RPMI7951 (cell line): ENCODE measurements at places on chromosomes 2 and 18.
A peak's percentile ranks its signal among the peaks of the same experiment; 100 is the strongest.

DNA sequence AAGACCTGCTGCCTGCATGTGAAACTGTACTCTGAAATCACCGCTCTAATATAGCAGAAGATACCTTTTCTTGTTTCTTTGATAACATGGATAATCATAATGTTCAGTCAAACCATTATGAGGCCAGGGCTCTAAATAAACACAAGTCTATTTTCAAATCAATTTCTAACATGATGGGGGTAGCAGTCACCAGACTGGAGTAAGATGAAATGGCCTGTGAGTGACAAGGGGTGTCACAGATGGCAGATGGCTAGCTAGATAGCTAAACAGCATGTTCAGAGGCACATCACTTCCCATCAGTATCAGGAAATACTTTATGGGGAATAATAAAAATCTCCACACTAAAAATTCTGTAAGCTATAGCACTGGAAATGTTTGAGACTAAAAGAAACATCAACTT lies 14.0 kb downstream of the MBD2 start:
- DNase-seq, result no peak

DNA sequence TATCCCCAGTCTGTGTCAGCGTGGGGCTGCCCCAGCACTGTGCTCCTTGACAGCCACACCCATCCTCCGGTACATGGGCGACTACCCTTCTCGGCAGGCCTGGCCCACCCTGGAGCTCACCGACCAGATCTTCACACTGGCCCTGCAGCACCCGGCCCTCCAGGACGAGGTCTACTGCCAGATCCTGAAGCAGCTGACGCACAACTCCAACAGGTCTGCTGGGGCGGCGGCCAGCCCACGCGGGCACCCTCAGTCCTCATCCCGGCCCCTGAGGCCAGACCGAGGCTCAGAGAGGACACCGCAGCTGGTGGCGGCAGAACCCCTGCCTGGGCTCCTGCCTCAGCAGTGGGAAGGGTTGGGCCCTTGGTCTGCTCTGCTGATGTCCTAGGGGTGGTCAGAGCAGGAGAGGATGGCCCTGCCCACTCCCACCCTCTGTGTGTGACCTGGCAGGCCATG lies 14.4 kb upstream of the GPR17 start:
- DNase-seq, result no peak

DNA sequence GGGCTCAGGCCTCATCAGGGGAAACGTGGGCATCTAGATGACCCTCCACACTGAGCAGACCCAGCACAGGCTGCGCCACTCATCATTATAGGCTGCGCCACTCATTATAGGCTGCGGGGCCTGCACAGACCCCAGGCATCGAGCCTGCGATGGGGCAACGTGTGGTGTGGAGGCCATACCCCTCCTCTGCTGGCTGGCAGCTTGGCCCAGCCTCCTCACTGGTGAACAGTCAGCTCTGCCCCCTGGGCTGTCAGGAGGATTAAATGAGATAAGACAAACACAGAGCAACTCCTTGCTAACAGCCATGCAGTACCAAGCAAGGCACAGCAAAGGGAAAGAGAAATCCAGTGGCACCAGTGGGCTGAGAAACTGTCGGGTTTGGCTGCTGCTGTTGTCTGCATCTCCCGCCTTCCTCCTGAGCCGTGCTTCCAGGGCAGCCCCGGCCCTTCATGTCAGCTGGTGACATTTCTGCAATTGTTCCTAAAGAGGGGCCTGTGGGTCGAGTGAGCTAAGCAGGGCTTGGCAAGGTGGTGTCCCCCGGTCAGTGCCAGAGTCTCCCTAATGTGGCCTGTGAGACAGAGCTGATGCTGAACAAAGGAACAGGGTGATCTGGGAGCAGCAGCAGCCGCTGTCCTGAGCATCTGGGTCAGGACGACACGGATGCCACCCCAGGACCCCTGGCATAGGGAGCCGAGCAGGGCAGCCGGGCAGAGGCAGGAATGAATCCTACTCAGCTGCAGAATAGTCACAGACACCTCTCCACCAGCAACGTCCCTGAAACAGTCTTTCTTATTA lies 48.7 kb downstream of the RRM2 start:
- DNase-seq, result no peak

- DNase-seq, result no peak
Measured at GRCh38 chr2:149018981-149019380, 19.5 kb upstream of the LYPD6B start.

DNA sequence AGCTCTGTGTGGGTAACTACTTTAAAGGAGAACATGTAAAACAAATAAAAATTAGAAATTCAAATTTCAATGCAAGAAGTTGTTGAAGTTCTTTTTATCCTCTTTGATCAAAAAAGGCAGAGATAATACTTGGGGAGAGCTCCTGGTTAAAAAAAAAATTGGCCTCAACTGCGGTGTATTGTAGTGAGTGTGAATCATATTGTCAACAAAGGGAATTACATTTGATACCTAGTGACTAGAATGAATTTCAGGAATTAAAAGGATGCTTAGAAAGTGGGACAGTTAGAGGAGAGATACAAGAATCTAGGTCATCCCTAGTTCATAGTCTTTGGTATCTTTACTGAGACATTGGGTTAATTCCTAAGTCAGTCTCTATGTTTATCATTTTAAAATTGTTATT lies 473.0 kb downstream of the CCDC85A start:
- no peak for DNase-seq

DNA sequence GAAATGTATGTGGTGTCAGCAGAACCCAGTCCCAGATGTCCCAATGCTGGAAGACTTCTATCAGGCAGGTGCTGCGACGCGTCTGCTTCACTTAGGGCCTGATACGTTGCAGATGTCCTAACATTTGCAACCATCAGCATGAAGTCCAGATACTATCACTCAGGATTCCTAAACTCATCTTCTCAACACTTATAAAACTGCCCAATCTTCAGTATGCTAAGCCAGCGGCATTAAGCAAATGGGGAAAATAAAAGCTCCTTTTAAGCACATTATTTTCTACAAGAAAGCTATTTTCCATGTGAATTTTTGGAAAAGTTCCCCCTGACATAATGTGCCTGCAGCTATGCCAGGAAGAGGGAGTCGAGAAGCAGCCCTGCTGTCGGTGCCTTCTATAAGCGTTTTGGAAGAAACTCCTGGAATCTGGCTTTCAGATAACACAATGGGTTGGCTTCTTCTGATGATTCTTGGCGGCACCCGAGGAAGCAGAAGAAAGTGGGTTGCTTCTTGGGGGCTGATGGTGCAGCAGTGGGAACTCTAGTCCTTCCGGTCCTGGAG lies 60.7 kb upstream of the ITGA6 start:
- no peak for DNase-seq

DNA sequence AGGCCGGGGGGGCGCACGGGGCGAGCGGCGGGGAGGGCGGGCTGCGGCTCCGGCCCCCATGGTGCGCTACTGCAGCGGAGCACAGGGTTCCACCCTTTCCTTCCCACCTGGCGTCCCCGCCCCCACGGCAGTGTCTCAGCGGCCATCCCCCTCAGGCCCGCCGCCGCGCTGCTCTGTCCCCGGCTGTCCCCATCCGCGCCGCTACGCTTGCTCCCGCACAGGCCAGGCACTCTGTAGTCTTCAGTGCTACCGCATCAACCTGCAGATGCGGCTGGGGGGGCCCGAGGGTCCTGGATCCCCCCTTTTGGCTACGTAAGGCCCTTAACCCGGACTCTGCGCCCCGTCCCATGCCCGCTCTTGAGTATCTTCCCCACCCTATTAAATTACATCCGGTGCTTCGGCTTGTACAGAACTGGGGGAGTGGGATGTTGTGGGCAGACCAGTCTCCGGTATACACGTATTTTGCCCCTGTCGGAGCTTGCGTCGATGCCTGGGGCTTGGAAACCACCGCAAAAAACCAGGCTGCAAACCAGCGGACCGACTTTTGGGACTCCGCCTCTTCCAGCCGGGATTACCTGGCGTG lies 598 bp upstream of the WBP1 start:
- DNase-seq, result no peak

GRCh38 chr2:69353360-69353759 lies 33.7 kb downstream of the GFPT1 start:
- no peak for DNase-seq

DNA sequence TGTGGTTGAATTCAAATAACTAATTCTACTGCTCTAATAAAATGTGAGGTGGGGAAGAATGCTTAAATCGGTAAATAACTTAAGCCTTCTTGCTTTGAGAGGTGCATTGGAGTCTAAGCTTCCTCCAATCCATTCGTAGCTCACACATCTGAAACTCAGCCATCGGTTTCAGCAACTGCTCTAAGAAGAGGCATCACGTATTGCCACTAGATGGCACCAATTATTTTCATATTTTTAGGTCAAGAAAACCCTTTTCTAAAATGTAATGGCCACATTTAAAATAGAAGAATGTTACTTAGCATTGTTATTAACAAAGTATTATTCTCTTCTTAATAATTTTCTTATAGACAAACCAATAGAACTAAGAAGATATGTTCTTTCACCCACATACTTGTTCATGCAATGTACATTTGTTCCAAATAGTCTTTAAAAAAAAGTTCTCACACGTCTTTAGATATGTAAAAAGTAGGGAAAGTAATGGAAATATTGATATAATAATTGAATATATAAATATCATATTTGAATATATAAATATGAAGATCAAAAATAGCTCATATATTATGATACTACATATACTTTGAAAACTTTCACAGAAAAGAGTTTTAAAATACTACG lies 229.8 kb downstream of the CCDC178 start:
- no peak for DNase-seq

DNA sequence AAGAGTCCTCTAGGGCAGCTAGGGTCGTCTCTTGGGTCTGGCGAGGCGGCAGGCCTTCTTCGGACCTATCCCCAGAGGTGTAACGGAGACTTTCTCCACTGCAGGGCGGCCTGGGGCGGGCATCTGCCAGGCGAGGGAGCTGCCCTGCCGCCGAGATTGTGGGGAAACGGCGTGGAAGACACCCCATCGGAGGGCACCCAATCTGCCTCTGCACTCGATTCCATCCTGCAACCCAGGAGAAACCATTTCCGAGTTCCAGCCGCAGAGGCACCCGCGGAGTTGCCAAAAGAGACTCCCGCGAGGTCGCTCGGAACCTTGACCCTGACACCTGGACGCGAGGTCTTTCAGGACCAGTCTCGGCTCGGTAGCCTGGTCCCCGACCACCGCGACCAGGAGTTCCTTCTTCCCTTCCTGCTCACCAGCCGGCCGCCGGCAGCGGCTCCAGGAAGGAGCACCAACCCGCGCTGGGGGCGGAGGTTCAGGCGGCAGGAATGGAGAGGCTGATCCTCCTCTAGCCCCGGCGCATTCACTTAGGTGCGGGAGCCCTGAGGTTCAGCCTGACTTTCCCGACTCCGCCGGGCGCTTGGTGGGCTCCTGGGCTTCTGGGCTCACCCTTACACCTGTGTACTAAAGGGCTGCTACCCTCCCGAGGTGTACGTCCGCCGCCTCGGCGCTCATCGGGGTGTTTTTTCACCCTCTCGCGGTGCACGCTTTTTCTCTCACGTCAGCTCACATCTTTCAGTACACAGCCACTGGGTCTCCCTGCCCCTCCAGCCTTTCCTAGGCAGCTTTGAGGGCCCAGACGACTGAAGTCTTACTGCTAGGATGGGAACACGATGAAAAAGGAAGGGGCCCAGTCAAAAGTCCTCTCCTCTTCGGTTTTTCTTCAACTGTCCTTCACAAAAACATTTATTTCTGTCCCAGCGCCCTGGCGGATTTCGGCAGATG lies 8.1 kb downstream of the SIX2 start:
- DNase-seq, result no peak

DNA sequence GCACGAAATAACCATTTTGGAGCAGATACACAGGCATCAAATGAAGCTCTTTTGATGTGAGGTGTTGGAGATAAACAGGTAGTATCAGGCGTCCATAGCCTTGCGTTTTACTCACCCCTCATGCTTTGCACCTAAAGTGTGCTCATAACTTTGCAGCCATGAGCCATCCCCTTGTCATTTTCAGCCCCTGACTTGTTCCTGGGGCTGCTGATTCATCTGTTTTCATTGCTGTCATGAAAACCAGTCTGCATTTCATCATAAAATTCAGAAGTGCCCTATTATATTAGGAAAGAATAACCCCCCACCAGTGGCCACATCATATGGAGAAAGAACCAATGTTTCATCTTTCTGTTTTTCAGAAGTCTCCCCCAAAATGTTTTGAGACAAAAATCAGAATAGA lies 329.7 kb upstream of the NRP2 start:
- DNase-seq, result no peak

GRCh38 chr2:18664421-18664820 lies 75.1 kb upstream of the NT5C1B start:
- DNase-seq, result no peak

DNA sequence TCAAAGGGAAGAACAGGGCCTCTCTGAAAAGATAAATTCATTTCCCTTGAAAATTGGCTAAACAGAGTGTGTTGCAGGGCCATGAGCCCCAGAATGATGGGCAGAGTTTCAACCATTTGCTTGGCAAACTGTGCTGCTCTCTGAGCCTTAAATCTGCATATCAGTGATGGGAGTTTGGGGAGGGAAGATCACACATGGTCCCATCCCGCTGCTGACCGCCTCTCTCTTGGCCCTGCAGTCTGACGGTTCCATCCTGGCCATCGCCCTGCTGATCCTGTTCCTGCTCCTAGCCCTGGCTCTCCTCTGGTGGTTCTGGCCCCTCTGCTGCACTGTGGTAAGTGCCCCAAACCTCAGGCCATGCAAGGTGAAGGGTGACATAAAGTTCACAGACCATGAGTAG lies 139.0 kb downstream of the ANTXR1 start:
- no peak for DNase-seq

GRCh38 chr2:17816396-17817245 lies at the start of gene MSGN1:
Gene MSGN1, plus strand, starts transcription at chr2:17816460. Its CDS starts 59 bp downstream, at chr2:17816519.
- DNase-seq, result no peak

DNA sequence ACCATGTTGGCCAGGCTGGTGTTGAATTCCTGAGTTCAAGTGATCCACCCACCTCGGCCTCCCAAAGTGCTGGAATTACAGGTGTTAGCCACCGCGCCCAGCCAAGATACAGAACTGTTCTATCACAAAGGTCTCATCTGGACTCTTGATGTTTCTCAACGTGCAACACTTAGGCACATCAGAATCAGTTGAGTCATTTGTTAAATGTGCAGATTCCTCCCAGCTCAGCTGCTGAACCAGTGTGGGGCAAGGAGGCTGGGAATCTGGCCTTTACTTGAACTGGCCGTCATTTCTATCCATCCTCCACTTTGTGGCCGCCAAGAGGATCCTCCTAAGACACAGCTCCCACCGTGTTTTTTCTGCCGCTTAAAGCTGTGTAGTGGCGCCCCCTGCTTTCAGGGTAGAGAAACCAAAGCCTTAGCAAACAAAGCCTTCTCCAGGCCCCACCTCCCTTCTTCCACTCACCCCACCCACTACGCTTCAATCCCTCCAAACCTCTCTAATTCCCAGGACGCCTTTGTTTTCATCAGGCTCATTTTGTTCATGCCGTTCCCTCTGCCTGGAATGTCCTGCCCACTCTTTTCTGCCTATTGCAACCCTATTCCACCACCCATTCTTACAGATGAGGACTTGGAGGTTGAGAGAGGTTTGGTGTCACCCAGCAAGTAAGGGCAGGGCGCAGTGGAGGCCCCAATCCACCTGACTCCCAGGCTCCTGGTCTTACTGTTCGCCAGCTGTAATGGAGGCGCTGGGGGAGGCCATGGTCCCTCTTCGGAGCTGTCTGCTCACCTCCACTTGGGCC lies 776 bp upstream of the SPEG start:
- peak; percentile 40 for DNase-seq
